ENCODE measurements at places on chromosomes 2 and 18.

- no peak for DNase-seq
Observed at GRCh38 chr2:18883616-18884456, 294.5 kb upstream of the NT5C1B start.

- no peak for DNase-seq
Observed at GRCh38 chr2:45892425-45892745, 240.9 kb downstream of the PRKCE start.

DNA sequence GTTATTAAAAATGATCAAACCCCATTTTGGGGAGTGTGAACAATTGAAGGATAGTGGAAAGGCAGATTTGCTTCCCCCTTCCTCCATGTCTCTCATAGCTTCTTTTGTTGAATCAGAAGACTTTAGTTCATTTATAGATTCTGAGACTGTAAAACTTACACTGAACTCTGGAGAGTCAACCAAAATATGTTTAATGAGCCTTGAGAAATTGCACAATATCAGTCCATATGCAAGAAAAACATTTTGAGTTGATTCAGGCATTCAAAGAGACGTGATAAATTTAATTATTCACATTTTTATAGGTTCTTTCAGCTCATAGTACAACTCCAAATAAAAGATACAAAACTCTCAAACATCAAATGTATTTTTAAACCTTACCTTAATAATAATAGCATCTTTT, 354.4 kb upstream of the SPRED2 start:
- DNase-seq, result no peak

DNA sequence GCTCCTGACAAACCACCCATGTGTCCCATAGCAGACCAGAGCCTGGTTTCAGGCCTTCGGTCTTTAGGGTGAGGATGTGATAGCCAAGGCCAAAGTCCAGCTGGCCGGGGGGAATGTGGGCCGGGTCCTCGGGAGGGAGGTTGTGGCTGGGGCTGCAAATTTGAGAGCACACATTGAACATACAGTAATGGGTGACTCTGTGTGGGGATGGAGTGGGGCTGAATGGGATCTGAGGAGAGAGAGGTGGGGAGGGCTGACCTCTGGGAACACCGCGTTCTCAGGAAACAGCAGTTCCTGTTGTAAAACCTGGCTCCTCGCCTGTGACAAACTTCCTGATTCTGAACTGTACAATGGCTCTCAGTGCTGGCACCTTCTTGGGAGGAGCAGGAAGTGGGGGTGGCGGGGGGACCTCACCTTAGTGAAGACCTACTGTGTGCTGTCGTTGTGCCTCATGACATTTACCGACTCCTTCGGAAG, 48.8 kb downstream of the MCFD2 start:
- DNase-seq, result no peak

DNA sequence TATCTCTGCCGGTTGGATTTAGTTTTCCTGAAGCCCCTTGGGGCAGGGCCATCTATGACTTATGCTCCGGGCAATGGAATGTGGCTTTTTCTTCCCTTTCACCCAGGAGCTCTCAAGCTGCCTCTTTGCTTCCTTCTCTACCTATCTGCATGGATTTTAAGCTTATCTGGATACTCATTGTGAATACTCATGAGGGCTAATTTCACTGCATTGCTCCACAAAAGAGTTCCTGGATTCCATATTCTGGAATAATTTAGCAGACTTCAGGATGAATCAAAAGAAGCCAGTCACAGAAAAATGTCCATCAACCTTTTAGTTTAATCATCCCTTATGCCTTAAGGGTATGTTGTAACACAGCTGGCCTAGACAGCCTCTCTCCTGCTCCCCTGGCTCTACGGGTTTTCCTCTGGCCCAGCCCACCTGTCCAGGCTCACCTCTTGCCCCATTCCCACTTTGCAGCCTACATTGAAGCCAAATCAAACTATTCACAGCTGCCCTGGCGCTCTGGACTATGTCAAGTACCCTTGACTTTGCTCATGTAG, 122.8 kb upstream of the RMDN2 start:
- DNase-seq, result no peak

DNA sequence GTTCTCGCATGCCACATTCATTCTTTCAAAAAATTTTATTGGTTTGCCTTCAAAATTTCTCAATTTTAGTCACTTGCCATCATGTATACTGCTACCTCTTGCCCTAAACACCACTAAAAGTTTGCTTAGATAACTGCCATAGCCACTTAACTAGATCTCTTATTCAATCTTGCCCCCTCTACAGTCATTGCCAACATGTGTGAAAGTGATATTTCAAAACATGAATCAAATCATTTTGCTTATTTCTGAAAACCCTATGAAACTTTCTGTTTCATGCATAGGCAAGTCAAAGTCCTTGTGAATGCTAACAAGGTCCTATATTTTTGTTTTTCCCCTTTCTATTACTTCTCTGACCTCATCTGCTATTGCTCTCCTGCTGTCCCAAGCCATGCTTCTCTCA, 397.1 kb downstream of the KCNJ3 start:
- DNase-seq, result no peak

- DNase-seq, result no peak
Observed at GRCh38 chr2:188444106-188444835, 152.6 kb downstream of the GULP1 start.

- no peak for DNase-seq
Observed at GRCh38 chr2:135159191-135159590, 107.1 kb downstream of the RAB3GAP1 start.

DNA sequence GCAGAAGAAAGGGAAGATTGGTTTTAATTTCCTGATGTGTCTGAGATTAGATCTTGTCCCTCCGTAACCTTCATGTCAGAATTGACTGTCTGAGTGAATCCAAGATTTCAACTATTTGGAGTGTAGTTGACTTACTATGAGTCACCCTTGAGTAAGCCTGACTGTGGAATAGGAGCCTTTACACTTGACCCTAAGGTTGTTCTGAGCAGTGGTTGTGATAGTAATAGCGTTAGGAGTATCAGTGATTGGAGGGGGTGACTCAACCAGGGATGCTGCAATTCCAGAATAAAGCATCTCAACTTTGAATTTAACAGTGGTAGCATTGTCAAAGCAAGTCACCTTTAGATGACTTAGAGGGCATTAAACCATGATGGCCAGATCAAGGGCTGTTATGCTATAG, 979.5 kb upstream of the FAM98A start:
- DNase-seq, result no peak

DNA sequence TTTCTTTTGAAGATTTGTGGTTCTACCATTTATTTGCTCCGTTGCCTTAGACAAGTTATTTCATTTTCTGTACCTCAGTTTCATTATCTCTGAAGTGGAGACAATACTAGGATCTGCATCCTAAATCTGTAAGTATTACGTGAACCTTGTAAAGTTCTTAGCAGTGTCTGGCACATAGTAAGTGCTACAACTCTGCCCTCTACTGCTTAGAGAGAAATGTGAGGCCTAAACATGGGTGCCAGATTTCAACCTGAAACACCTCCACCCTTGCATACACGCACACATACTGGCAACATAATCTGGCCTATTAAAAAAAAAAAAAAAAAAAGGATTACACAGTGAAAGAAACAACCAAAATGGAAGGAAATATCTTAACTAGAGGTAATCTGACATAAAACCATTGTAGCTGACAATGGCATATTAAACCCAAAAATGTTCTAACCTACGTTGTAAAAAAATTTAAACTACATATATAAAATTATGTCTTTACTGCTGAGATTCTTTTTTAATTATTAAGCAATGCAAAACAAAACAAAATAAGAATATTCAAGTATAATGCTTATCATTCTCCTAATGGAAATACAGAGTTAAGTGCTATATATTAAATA, 132.6 kb downstream of the MAP2 start:
- DNase-seq, result no peak

DNA sequence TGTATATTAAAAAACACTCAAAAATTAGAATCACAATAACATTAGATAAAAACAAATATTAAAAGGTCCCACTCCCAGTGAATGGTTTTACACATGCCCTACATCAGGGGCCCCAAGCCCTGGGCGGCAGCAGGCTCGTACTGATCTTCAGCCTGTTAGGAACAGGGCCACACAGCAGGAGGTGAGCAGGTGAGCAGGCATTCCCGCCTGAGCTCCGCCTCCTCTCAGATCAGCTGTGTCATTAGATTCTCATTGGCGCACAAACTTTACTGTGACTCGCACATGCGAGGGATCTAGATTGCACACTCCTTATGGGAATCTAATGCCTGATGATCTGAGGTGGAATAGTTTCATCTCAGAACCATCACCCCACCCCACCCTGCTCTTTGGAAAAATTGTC, 74.2 kb downstream of the MBD2 start:
- no peak for DNase-seq

Data from activated CD4-positive, CD25-positive, alpha-beta regulatory T cell treated with anti-CD3 and anti-CD28 coated beads, Interleukin-2, amount 50 U/mL, for 16 hours (primary cell).